Upper lobe of left lung (tissue), 6 donors: ENCODE measurements at places on chromosomes 11 and 22. TPM values are rescaled to one million over a fixed set of nuclear protein-coding genes. Genes with fewer than 3 reads are reported as not detected.
A peak's percentile ranks its signal among the peaks of the same experiment; 100 is the strongest.

DNA sequence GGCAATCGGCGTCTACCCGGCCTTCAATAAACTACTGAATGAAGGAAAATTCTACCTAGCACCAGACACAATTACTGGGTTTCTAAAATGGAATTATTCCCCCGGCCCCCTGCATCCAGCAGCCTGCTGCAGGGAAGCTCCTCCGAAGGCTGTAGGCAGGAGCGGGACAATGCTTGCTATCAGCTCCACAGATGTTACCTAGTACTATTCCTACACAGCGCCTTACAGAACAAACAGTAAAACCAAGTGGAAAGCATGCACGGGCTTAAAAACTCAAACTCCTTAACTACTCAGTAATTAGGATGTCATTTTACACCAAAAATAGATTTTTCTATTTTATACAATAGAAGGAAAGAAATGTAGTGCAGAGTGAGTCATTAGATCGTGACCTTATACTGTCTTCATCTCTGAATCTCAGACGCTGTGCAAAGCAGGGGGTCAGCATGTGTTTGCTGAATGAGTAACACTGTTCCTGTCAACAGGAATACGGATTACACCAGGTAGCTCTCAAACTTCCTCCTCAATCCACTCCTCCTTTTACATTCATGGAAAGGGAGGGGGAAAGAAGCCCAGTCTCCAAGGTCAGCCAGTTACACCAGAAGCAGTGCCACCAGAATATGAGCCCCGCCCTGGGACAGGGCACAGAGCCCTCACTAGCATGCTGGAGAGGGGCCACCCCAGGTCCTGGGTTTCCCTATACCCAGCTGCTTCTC lies 74.9 kb downstream of the PACSIN2 start:
- H3K4me1 ChIP-seq, result peaks cover 72% of the 10 kb centered on the region
- no peaks in the 10 kb centered on the region for H3K27me3 ChIP-seq
- H3K36me3 ChIP-seq, result peaks cover 9% of the 10 kb centered on the region
- DNase-seq, result peak; percentile 81
- H3K4me3 ChIP-seq, result no peak overlapping the region

The MLC1 gene
- total RNA-seq, result 3.1 TPM

The ACRV1 gene
- total RNA-seq, result not detected

The NAA40 gene
- 16.2 TPM for total RNA-seq

GRCh38 chr11:45313171-45313865 lies 27.2 kb upstream of the SYT13 start:
- no peaks in the 10 kb centered on the region for H3K4me1 ChIP-seq
- no peaks in the 10 kb centered on the region for H3K36me3 ChIP-seq
- DNase-seq, result no peak
- no peak overlapping the region for H3K4me3 ChIP-seq

GRCh38 chr11:64771861-64772260 lies 6.5 kb downstream of the SF1 start:
- peaks cover 49% of the 10 kb centered on the region for H3K4me1 ChIP-seq
- H3K4me3 ChIP-seq, result no peak overlapping the region
- H3K27ac ChIP-seq, result peak overlapping the region; percentile 74
- DNase-seq, result no peak

The UBQLN3 gene
- total RNA-seq, result 2.0 TPM

The DSCAML1 gene
- 1.6 TPM for total RNA-seq

GRCh38 chr22:29872144-29872893 lies 10.7 kb upstream of the MTMR3 start:
- H3K4me3 ChIP-seq, result no peak overlapping the region
- no peaks in the 10 kb centered on the region for H3K36me3 ChIP-seq
- no peaks in the 10 kb centered on the region for H3K27me3 ChIP-seq
- peak overlapping the region; percentile 55 for H3K27ac ChIP-seq
- no peaks in the 10 kb centered on the region for H3K4me1 ChIP-seq

GRCh38 chr22:48228468-48228867 lies 1466.0 kb downstream of the TBC1D22A start:
- H3K4me1 ChIP-seq, result no peaks in the 10 kb centered on the region
- H3K36me3 ChIP-seq, result no peaks in the 10 kb centered on the region
- no peak overlapping the region for H3K4me3 ChIP-seq
- H3K27ac ChIP-seq, result no peak overlapping the region
- no peaks in the 10 kb centered on the region for H3K27me3 ChIP-seq

GRCh38 chr11:129779342-129779741 lies 36.3 kb upstream of the TMEM45B start:
- H3K27me3 ChIP-seq, result no peaks in the 10 kb centered on the region
- H3K4me3 ChIP-seq, result no peak overlapping the region

GRCh38 chr11:60235321-60235720 lies 7.6 kb downstream of the MS4A4E start:
- H3K27me3 ChIP-seq, result no peaks in the 10 kb centered on the region
- no peaks in the 10 kb centered on the region for H3K4me1 ChIP-seq

- H3K4me3 ChIP-seq, result no peak overlapping the region
- no peak for DNase-seq
- no peaks in the 10 kb centered on the region for H3K27me3 ChIP-seq
- H3K4me1 ChIP-seq, result no peaks in the 10 kb centered on the region
- no peak overlapping the region for H3K27ac ChIP-seq
Observed at GRCh38 chr11:109433753-109434256, 11.8 kb downstream of the C11orf87 start.
